ENCODE measurements at places on chromosomes 11 and 22.
A peak's percentile ranks its signal among the peaks of the same experiment; 100 is the strongest.

GRCh38 chr22:19038164-19038546, 84.1 kb downstream of the DGCR2 start:
- no peak for DNase-seq

- DNase-seq = no peak
These were observed 22.8 kb downstream of the SYN3 start for GRCh38 chr22:33035272-33035863.

- DNase-seq = no peak
These were observed 86.7 kb downstream of the SIK3 start for GRCh38 chr11:117011541-117011898.

GRCh38 chr11:118497831-118498230, 29.4 kb upstream of the TTC36 start:
- DNase-seq = no peak

DNA sequence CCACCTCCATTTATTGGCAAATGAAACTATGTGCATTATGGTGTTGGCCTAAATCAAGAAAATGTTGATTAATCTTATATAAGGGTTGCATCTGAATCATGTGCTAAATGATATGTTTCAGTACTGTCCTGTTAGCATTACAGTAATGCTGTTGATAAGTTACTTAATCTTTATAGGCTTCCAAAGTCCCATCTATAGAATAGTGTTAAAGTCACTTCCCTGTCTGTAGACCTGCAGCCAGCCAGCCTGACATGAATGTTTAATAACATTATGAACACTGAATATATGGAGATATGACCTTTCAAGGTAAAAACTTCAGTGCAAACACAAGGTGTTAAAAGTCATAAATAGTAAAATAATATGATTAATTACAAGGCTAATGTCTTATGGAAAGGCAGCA, 3.6 kb upstream of the TOM1 start:
- no peak for DNase-seq

- no peak for DNase-seq
These were observed 38.6 kb upstream of the CALCB start for GRCh38 chr11:15034687-15035267.

DNA sequence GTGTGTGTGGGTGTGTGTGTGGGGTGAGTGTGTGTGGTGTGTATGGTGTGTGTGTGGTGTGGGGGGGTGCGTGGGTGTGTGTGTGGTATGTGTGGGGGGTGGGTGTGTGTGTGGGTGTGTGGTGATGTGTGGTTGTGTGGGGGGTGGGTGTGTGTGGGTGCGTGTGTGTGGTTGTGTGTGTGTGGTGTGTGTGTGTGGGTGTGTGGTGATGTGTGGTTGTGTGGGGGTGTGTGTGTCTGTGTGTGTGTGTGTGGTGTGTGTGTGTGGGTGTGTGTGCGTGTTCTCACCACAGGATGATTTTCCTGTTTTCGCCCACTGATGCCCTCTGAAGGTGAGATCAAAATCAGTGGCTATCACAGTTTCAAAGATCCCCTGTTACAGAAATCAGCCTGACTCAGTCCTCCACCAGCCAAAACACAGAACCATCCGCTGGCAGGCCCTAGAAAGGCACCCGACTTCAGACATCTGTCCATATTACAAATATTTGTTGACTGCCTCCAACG, 24.7 kb downstream of the CPT1A start:
- DNase-seq = peak; percentile 23

- no peak for DNase-seq
These were observed 30.4 kb upstream of the TENM4 start for GRCh38 chr11:79471071-79471844.

- no peak for DNase-seq
These were observed 58.4 kb downstream of the PPFIBP2 start for GRCh38 chr11:7572001-7572712.

DNA sequence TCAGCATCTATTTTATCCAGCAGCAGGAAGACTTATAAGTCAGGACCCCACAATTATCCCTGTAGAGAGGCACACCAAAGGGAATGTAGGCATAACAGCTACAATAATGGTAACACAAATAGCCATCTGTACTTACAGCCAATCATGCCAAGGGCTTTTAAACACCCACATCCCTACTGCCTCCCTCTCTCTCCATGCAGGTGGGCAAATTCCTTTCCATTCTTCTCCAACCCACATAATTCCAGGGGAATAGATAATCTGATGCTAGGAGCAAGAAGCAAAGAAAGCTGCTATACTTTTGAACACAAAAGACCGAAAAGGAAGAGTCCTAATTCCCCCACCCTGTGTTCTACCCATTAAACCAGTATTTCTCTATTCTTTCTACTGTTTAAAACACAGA, 46.7 kb downstream of the RBFOX2 start:
- DNase-seq = no peak

- no peak for DNase-seq
These were observed 283.9 kb upstream of the CNTN5 start for GRCh38 chr11:98736833-98737232.

GRCh38 chr11:62140304-62141110, 16.7 kb downstream of the INCENP start:
- no peak for DNase-seq

GRCh38 chr22:24697621-24698082, 76.9 kb downstream of the PIWIL3 start:
- DNase-seq = peak; percentile 89

DNA sequence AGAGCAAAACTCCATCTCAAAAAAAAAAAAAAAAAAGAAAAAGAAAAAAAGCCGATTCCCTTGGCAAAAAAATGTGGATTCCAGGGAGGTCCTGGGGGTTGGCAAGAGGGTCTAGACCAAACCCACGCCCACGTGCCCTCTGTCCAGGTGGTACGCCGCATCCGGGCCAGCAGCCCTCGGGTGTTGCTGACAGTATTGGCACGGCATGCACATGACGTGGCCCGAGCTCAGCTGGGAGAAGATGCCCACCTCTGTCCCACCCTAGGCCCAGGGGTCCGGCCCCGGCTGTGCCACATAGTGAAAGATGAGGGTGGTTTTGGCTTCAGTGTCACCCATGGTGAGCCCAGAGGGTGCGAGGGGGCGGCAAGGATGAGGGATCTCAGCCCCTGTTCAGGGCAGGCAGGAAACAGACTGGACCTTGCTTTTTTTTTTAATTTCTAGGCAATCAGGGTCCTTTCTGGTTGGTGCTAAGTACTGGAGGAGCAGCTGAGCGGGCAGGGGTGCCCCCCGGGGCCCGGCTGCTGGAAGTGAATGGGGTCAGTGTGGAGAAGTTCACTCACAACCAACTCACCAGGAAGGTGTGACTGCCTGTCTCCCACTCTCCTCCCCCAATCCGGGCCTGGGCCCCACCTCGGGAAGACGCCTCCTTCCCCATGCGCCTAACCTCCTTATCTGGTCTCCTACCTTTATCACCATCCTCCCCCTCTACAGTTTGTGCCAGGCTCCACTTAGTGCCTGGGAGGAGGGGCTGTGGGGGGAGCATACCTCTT, 2.0 kb downstream of the NHERF4 start:
- no peak for DNase-seq

DNA sequence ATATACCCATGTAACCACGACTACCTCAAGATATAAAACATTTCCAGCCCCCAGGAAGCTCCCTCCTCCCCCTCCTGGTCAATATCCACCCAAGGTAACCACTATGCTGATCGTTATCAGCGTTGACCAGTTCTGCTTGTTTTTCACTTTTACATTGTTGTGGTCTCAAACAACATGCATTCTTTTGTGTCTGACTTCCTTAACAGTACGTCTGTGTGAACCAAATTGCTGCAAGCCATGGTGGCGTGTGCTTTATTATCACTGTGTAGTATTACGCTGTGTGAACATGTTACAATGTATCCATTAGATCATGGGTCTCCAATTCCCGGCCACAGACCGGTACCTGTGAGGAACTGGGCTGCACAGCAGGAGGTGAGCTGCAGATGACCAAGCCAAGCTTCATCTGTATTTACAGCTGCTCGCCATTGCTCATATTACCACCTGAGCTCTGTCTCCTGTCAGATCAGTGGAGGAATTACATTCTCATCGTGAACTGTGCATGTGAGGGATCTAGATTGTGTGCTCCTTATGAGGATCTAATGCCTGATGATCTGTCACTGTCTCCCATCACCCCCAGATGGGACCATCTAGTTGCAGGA, 15.5 kb upstream of the GRK3 start:
- no peak for DNase-seq

DNA sequence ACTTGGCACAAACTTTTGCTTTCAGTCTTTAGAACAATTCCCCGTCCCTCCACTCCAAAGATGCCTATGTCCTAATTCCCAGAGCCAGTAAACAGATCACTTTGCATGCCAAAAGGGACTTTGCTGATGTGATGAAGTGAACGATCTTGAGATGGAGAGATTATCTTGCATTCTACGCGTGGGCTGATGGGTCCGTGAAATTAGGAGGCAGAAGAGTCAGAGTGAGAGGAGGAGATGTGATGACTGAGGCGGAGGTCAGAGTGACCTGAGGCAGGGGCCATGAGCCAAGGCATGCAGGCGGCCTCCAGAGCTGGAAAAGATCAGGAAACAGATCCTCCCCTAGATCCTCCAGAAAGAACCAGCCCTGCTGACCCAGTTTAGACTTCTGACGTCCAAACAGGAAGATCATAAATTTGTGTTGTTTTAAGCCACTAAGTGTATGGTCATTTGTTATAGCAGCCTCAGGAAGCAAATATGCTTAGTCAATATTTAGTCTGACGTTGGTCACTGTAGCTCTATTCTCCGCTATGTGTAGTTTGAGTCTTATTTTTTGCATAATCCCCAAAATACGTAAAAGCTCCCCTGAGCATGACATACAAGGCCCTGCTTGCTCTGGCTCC, 76.0 kb upstream of the TIMP3 start:
- no peak for DNase-seq

DNA sequence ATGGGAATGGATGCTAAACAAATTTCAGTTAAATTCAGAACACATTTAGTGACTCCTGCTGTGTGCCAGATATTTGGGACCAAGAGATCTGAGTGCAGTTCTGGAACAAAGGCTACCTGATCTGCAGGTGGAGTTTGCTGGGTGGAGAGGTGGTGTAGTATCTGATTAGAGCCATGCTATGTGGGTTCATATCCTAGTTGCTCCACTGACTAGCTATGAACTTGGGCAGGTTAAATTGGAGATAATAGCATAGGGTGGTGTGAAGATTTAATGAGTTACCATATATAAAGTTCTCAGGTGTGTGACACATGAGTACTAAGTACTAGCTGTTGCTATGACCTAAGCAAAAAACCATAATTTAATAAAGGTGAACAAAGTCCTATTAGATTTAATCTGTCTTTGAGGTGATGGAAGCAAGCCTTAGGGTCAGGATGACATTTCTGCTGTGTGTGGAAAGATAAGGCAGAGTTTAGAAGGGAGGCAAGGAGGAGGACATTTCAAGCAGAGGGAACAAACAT, 2.1 kb downstream of the ENDOD1 start:
- no peak for DNase-seq

- DNase-seq = peak; percentile 90
These were observed 2.4 kb downstream of the UCP2 start for GRCh38 chr11:73980001-73980961.

GRCh38 chr22:33354928-33355327, 296.7 kb upstream of the SYN3 start:
- DNase-seq = no peak

- no peak for DNase-seq
These were observed 238.1 kb upstream of the BLID start for GRCh38 chr11:122354025-122354697.

- DNase-seq = no peak
These were observed 9.8 kb downstream of the SLC15A3 start for GRCh38 chr11:60942219-60942618.

GRCh38 chr11:813456-814096, 3.8 kb downstream of the RPLP2 start:
- DNase-seq = no peak

DNA sequence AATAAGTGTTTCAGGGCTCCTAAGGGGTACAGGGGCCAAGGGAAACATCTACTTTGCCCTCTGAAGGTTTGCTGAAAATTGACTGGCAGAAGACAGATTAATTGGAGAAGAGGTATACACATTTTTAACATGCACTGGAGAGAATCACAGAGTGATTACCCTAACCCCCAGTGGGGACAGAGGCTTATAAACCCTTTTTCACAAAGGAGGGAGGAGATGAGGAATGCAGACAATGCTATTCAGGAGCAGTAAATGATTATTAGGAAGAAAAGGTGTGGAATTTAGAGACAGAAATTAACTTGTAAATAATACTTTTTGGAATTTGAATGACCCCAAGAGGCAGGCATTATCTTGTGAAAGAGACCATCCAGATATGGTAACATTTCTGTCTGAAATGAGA, 582.4 kb upstream of the B3GAT1 start:
- DNase-seq = no peak

DNA sequence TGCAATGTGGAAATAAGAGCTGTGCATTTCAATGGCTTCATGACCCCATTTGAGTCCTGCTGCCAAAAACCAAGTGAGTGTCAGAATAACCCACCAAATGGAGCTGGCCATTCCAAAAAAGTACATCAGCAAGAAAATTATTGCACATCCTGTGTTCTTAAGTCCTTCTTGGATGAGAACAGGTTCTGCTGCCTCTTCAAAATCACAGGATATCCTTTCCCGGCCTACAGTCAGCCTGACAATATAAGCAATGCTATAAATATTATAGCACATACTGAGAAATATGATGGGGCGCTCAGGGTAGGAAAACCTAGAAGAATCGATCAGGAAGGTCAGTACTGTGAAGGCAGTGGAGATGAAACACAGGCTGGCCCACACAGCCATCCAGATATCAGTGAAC, 3.5 kb downstream of the FZD4 start:
- no peak for DNase-seq

DNA sequence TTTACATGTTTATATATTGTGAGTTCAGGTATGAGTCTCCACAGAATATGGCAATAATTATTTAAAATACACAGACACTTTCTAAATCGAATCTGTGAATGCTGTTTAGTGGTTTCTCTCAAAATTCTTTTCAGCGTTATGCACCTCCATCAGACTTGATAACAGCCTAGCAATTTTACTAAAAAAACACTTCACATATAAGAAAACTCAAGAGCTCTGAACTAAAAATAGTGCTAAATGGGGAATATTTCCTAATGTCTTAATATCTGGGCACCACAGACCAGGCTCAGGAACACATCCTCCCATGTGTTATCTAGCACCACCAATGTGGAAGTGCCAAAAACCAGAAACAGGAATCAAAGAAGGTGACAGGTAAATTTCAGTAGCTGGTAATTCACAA, 47.9 kb downstream of the ARHGAP32 start:
- no peak for DNase-seq

- peak; percentile 19 for DNase-seq
These were observed 65.8 kb upstream of the SEPTIN5 start for GRCh38 chr22:19648419-19648929.

DNA sequence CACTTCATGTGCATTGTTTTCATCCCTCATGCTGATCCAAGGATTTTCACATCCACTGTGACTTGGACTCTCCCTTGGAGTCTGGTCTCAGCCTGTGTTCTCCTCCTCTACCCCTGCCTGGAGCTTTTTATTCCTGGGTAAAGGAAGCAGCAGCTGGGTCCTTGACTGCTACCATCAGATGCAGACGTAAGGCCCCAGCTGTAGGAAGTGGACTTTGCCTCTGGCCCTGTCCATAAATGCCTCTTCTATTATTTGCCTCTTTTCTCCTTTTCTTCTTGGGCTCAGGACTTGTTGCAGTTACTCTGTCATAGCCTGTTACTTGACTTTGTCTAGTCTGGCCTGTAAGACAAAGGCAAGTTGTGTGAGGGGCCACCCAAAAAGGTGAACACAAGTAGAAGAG, 303.8 kb downstream of the NXPE2 start:
- no peak for DNase-seq

GRCh38 chr11:100528872-100529416, 158.1 kb upstream of the ARHGAP42 start:
- DNase-seq = no peak

- no peak for DNase-seq
These were observed 127.7 kb downstream of the CRYBB2 start for GRCh38 chr22:25346859-25347751.

GRCh38 chr11:17649261-17649660, 70.1 kb upstream of the MYOD1 start:
- no peak for DNase-seq
